ENCODE measurements at places on chromosomes 6 and 20.

DNA sequence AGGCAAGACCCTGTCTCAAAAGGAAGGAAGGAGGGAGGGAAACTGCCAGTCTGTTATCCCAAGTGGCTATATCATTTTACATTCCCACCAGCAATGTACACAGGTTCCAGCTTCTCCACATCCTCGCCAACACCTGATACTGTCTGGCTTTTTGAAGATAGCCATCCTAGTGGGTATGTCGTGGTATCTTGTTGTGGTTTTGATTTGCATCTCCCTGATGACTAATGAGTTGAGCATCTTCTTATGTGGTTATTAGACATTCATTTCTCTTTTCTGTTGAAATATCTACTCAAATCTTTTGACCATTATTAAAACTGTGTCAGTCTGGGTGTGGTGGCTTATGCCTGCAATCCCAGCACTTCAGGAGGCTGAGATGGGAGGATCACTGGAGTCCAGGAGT lies 47.9 kb upstream of the ARID1B start:
- no peak for DNase-seq

DNA sequence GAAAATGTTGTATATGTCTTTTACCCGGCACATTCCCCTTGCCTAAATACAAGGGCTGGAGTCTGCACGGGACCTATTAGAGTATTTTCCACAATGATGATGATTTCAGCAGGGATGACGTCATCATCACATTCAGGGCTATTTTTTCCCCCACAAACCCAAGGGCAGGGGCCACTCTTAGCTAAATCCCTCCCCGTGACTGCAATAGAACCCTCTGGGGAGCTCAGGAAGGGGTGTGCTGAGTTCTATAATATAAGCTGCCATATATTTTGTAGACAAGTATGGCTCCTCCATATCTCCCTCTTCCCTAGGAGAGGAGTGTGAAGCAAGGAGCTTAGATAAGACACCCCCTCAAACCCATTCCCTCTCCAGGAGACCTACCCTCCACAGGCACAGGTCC lies 11.3 kb upstream of the MAPRE1 start:
- DNase-seq = no peak

- DNase-seq = no peak
Observed at GRCh38 chr6:37954791-37955190, 135.3 kb downstream of the ZFAND3 start.

- DNase-seq = no peak
Observed at GRCh38 chr6:16503970-16504415, 257.3 kb downstream of the ATXN1 start.

DNA sequence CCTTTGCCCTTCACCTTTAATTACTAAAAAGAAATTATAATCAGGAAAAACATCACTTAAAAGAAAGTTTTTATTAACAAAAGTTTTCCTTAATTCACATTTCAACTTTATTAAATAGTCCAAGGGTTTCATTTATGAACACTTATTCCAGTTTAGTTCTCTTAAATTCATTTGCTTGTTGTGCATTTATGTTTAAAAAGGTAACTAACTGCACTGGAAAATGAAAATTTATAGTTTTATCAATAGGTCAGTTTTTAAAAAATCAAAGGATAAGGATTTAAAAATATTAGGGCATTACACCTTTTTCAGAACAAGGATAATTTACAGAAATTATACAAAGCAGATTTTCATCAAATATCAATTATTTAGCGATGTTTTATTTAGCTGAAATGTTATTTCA lies 958 bp upstream of the ATP5F1E start:
- DNase-seq = no peak

DNA sequence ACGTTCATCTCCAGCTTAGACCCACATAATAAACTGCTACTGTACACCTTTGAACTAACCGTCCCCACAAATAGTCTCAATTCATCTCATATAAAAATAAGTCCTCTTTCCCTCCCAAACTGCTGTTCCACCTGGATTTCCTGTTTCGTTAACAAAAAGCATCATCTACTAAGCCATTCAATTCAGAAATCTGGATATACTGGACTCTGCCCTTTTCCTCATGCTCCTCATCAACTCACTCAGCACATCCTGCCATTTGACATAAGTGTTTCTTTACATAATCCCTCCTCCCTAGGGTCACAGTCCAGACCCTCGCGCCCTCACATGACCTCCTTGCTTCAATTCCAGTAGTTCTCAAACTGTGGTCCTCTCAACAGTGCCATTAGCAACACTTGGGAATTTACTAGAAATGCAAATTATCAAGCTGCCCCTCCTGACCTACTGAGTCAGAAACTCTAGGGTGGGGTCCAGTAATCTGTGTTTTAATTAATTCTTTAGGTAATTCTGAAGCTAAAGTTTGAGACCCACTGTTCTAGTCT lies 4.5 kb downstream of the MKKS start:
- no peak for DNase-seq

- DNase-seq = no peak
Observed at GRCh38 chr20:4067600-4068261, 52.4 kb upstream of the RNF24 start.

- DNase-seq = no peak
Observed at GRCh38 chr20:58614984-58615760, 35.9 kb upstream of the STX16 start.

- no peak for DNase-seq
Observed at GRCh38 chr20:37907677-37908401, 4.9 kb downstream of the VSTM2L start.

DNA sequence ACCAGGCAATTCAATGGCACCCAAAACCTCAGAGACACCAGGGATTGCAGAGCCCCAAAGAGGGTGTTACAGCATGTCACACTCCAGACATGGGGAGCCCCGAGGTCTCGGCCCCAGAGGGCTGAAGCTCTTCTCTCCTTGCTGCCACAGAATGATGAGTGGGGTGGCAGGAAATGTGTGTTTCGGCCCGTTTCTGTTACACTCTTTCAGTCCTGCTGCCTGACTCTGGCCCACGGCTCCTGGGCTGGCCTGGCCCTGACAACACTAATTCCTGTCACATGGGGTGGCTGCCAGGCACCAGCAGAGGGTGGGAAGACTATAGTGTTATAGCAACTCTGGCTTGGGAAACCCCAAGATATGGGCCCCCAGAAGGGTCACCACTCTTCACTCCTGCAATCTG lies 183.6 kb downstream of the KHDRBS2 start:
- DNase-seq = no peak

DNA sequence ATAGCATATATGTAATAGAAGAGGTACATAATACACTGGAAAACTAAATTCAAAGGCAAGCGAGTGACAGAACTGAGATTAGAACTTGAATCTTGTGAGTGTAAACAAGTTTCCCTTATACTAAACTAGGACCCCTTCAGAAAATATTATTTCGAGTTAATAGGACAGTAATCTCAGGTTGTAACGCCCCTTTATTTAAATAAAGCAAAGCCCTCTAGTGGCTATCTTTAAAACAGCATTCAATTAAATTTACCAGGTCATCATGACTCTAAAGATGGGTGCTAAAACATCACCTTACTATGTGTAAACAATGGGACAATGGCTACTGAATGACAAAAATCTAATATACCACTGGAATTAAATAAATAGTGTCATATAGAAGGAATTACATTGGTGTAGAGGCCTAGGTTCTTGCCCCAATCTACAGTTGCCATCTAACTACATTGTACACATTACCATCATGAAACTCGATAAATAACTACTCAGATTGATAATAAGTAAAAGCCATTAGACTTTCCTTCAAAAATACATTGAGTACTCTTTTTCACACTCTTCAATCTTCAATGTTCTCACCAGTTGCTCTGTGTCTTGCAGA lies 255.4 kb upstream of the IRAK1BP1 start:
- DNase-seq = no peak

DNA sequence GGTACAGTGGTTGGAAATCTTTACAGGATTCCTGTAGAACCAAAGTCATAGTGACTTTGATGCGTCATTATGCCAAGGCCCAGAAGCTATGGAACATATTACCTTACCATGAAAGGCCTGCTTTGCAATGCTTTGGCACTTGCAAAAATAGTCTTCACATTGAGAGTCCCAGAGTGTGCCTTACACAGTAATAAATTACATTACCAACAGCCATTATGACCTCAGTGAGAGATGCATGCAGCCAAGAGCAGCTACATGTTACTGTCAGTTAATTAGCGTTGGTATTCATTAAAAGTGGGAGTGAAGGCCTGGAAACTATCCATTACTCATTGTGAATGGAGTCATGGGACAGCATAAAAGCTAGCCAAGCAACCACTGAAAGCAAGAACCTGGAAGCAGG lies 39.2 kb upstream of the HDDC2 start:
- DNase-seq = no peak

- no peak for DNase-seq
Observed at GRCh38 chr20:38870733-38871559, 55.3 kb upstream of the FAM83D start.

DNA sequence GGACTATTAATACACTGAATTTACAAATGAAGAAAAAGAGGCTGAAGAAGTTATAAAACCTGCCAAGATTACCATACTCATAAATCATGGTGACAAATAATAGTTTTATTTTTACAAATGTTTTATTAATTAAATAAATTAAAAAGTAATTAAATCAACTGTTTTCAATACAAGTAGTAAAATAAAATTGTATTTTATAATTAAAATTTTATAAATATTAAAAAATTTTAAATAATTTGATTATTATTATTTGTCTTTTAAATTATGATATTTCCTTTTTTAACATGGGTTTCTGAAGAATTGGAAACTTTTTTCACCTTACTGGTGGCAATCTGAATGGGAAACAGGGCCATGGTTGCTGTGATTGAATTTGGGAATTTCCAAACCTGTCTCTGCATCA lies 177.3 kb upstream of the TSHZ2 start:
- no peak for DNase-seq

- no peak for DNase-seq
Observed at GRCh38 chr6:37485291-37485702, 14.4 kb downstream of the CCDC167 start.

Data from memory B cell (primary cell).